ENCODE measurements at places on chromosomes 2 and 18.

DNA sequence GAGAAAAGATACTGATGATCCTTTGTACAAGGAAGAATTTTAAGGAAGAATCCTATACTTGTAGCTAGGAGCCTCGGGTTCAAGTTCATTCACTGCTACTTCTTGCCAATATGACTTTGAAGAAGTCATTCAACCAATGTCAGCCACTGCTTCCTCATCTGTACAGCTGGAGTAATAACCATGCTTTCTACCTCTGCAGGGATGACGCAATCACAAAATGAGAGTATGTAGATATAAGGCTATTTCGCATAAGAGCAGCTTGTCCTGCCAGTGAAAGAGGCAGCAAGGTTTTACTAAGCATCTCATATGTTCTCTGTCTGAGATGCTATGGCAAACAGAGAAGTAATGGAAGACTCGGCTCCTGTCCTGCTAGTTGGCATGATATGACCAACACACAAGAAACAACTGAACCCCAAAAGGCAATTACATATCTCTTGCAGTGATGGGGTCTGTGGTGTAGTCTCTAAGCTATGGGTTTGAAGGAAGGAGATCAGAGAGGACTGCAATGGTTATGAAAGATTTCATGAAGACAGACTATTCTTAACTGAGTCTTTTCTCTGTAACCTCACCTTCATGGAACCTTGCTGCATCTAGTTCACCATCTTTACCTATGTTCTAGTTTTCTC, 9.2 kb downstream of the AAK1 start:
- DNase-seq, result no peak
- H3K27ac ChIP-seq, result no peak overlapping the region
- H3K27me3 ChIP-seq, result no peaks in the 10 kb centered on the region
- H3K36me3 ChIP-seq, result peaks cover 31% of the 10 kb centered on the region
- H3K4me1 ChIP-seq, result peaks cover 62% of the 10 kb centered on the region

- H3K4me1 ChIP-seq, result no peaks in the 10 kb centered on the region
- no peak overlapping the region for H3K27ac ChIP-seq
- no peaks in the 10 kb centered on the region for H3K36me3 ChIP-seq
- H3K27me3 ChIP-seq, result no peaks in the 10 kb centered on the region
Measured at GRCh38 chr2:16100006-16100405, 159.7 kb downstream of the MYCN start.

DNA sequence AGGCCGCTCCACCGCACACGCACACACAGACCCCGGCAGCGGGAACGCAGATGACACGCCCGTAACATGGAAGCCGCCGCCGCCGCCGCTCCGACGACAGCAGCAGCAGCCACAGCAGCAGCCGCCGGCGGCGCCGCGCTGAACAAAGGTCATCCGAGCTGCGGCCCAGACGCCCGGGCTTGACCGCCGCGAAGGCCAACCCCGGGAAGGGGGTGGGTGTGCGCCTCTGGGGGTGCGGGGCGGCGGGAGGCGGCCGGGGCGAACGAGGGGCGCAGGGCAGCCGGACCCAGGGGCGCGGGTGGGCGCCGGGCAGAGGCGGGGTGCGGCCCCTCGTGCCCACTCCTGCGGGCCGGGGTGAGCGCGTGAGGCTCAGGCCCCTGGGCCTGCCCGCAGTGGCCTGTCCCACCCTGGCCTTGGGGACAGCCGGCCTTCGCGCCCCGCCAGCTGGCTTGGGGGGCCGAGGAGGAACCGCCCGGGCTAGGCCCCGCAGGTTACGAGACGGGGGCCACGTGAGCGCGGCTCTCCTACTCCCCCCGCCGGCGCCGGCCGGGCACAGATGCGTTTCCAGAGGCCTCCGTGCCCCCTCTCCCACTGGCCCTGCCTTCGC, 1.0 kb upstream of the ZNF532 start:
- no peaks in the 10 kb centered on the region for H3K36me3 ChIP-seq
- H3K4me3 ChIP-seq, result no peak overlapping the region
- DNase-seq, result no peak
- H3K27me3 ChIP-seq, result peaks cover 37% of the 10 kb centered on the region
- no peak overlapping the region for H3K27ac ChIP-seq

DNA sequence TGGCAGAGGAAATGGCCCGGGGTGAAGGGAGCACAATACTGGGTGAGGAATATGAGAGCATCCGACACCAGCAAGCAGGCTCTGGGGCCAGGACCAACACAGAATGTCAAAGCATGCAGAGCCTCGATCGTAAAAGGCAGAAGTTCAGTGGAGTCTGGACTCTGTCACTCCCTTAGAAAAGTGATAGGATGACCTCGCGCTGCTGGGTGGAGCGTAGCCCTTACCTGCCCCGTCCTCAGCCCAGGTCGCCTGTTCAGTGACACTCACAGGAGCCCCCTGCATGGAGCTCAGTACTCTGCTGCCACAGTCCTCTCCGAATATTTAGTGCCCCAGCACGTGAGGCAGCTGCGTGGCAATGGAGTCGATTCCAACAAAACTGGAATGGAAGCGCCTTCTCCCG, 236.7 kb upstream of the MYT1L start:
- H3K27me3 ChIP-seq, result no peaks in the 10 kb centered on the region
- H3K27ac ChIP-seq, result no peak overlapping the region
- DNase-seq, result no peak
- no peak overlapping the region for H3K4me3 ChIP-seq

DNA sequence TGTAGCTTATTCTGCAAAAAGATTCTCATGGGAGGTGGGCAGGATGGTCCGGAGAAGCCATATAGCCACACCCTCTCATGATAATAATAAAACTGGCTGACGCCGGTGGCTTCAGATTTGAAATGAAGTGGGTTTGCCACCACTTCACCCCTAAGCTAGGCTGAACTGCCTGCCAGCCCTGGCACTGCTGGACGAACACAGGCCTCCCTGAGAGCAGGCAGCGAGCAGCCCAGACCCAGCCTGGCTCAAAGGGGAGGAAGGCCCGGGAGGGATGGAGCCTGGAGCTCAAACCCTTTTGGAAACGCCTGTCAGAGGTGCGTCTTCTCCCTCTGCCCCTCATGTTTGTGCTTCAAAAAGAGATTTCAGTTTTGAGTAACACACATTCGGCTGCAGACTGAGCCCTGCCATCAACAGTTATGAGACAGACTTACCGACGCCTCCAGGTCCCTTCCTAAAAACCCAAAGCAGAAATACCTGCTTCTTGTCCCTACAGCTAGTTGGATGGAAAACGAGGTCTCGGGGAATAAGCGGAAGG, 71.1 kb upstream of the HPCAL1 start:
- no peaks in the 10 kb centered on the region for H3K36me3 ChIP-seq
- no peak overlapping the region for H3K27ac ChIP-seq
- H3K27me3 ChIP-seq, result no peaks in the 10 kb centered on the region
- H3K4me1 ChIP-seq, result no peaks in the 10 kb centered on the region

DNA sequence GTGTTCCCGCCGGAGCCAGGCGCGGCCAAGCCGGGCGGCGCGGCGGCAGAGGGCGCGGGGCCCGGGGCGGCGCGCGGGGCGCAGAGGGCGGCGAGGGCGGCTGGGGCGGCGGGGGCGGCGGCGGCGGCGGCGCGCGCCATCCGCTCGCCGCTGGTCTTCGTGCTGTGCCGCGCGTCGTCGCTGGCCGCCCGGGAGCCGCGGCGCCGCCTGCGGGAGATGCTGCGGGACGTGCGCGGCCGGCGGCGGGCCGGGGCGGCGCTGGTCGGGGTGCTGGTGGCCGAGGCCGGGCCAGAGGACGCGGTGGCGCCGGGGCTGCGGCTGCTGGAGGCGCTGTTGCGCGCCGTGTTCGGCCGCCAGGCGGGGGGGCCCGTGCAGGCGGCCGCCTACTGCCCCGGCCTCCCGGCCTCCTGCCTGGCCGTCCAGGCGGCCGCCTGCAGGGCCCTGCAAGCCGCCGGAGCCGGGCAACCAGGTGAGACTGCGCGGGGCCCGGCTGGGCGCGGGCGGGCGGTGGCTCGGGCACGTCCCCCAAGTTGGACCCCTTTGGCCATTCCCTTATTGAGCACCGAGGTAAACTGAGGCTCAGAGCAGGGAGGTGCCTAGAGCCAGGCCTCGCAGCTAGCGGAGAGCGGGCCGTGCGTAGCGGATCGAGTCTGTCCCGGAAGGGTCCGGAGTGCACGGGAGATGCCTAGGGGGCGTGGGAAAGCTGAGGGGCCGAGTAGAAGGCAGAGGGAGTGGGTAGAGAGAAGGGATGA, 584 bp downstream of the C2orf72 start:
- peaks cover 7% of the 10 kb centered on the region for H3K4me1 ChIP-seq
- no peak overlapping the region for H3K4me3 ChIP-seq
- H3K27me3 ChIP-seq, result peaks cover 56% of the 10 kb centered on the region
- DNase-seq, result no peak

DNA sequence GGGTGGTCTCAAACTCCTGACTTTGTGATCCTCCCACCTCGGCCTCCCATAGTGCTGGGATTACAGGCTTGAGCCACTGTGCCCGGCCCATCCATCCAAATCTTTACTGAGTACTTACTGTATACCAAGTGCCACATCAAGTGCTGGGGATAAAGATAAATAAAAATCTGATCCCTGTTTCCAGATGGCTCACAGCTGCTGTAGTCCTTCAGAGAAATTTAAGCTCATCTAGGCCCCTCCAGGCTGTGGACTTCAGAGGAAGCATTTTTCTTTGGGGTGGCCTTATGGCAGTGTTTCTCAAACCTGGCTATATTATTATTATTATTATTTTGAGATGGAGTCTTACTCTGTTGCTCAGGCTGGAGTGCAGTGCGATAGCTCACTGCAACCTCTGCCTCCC, 33.7 kb upstream of the GTF2A1L start:
- no peak for DNase-seq
- H3K27me3 ChIP-seq, result no peaks in the 10 kb centered on the region
- no peaks in the 10 kb centered on the region for H3K4me1 ChIP-seq
- no peaks in the 10 kb centered on the region for H3K36me3 ChIP-seq
- no peak overlapping the region for H3K27ac ChIP-seq
- no peak overlapping the region for H3K4me3 ChIP-seq

- H3K27ac ChIP-seq, result no peak overlapping the region
- DNase-seq, result no peak
- H3K36me3 ChIP-seq, result no peaks in the 10 kb centered on the region
- H3K4me1 ChIP-seq, result peaks cover 2% of the 10 kb centered on the region
- no peak overlapping the region for H3K4me3 ChIP-seq
Measured at GRCh38 chr18:75113455-75113854, 95.5 kb downstream of the PTGR3 start.

- peak overlapping the region; percentile 6 for H3K27ac ChIP-seq
- H3K4me1 ChIP-seq, result peaks cover 9% of the 10 kb centered on the region
- peak overlapping the region; percentile 3 for H3K4me3 ChIP-seq
Measured at GRCh38 chr2:157447741-157448140, 3.9 kb upstream of the CYTIP start.

DNA sequence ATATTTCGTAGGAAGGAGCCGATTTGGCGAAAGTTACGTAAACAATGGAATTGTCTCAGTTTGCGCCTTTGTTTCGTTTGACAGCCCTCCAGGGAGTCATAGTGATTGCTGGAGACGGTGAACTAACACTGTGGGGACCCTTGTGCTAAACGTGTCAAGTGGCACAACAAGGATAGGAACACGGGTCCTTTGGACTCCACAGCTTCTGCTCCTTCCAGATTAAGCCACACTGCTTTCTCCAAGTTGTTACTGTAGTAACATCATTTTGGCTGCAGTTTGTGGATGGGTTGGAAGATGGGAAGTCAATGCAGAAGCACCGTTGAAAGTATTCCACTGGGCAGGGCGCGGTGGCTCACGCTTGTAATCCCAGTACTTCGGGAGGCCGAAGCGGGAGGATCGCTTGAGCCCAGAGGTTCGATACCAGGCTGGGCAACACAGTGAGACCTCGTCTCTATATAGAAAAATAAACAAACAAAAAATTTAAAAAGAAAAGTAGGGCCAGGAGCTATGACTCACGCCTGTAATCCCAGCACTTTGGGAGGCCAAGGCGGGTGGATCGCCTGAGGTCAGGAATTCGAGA, 636 bp upstream of the IMMT start:
- peaks cover 42% of the 10 kb centered on the region for H3K4me1 ChIP-seq
- DNase-seq, result no peak
- peak overlapping the region; percentile 87 for H3K4me3 ChIP-seq
- no peaks in the 10 kb centered on the region for H3K27me3 ChIP-seq

DNA sequence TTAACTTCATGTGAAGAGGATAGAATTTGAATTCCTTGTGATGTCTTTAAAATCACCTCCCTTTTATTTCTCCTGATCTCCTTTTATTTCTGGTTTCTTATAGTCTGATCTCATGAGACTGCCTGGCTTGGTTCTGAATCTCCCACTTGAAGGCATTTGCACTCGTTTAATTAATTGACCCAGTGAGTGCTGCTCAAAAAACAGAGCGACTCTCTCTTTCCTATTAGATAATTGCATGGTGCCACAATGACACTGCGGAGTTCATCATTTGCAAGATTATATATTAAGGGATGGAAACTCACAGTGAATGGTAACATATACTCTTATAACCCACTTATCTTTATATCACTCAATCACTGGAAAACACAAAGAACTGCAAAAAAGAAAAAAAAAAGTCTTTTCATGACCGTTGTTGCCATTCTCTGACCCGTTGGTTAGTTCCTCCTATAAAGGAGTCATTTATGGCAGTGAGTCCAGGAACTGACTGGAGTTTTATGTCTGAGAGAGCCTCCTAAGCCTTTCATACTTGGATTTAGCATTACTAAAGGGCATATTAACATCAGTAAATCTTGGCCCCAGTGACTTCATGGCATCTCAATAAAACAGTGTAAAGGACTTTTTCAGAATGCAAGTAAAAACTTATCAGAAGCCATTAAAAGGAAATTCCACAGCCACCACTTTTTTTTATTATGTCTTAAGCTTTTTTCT, 103.3 kb upstream of the EPHA4 start:
- no peak overlapping the region for H3K27ac ChIP-seq
- DNase-seq, result no peak
- H3K4me1 ChIP-seq, result no peaks in the 10 kb centered on the region
- no peaks in the 10 kb centered on the region for H3K36me3 ChIP-seq

GRCh38 chr2:59888015-59888414, 665.4 kb downstream of the BCL11A start:
- peaks cover 19% of the 10 kb centered on the region for H3K4me1 ChIP-seq
- DNase-seq, result peak; percentile 42
- H3K36me3 ChIP-seq, result no peaks in the 10 kb centered on the region
- H3K27me3 ChIP-seq, result no peaks in the 10 kb centered on the region
- H3K4me3 ChIP-seq, result no peak overlapping the region
- H3K27ac ChIP-seq, result no peak overlapping the region

DNA sequence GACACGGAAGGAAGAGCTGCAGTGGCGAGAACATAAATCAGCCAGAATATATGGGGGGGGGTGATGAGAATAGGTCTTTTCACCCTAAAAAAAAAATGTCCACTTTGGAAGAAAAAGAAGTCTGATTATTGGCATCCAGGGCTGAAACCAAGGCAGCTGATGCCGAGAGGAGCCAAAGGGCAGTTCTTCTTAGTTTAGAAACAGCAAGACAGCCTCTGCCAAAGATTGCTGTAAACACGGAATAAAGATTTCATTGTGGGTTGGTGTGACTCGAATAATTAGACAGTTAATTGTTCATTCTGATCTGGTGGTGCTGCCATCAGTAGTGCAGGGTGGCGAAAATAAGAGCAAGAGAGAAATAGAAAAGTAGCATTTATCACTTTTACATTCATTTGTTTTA, 3.5 kb downstream of the CDH20 start:
- no peak overlapping the region for H3K4me3 ChIP-seq
- H3K4me1 ChIP-seq, result no peaks in the 10 kb centered on the region
- no peaks in the 10 kb centered on the region for H3K36me3 ChIP-seq
- no peak for DNase-seq
- peaks cover 29% of the 10 kb centered on the region for H3K27me3 ChIP-seq
- H3K27ac ChIP-seq, result no peak overlapping the region

GRCh38 chr18:46577546-46577945, 79.5 kb downstream of the LOXHD1 start:
- no peaks in the 10 kb centered on the region for H3K4me1 ChIP-seq
- no peak overlapping the region for H3K4me3 ChIP-seq
- H3K27ac ChIP-seq, result no peak overlapping the region
- DNase-seq, result no peak
- H3K36me3 ChIP-seq, result no peaks in the 10 kb centered on the region

Data from CD4-positive, alpha-beta T cell (primary cell).